ENCODE measurements at places on chromosomes 5 and 9. TPM values are rescaled to one million over a fixed set of nuclear protein-coding genes. Genes with fewer than 3 reads are reported as not detected.
A peak's percentile ranks its signal among the peaks of the same experiment; 100 is the strongest.

The MARCHF11 gene
- not detected for total RNA-seq

- no peak for DNase-seq
These were observed 21.6 kb downstream of the CSF1R start for GRCh38 chr5:150064681-150065220.

The IL4 gene
- not detected for total RNA-seq

GRCh38 chr9:93821307-93821703 is 133.8 kb downstream of the BARX1 start:
- DNase-seq, result no peak

The ZNF366 gene
- total RNA-seq, result 0.03 TPM

The SPRY4 gene
- 33.6 TPM for total RNA-seq

The CDX1 gene
- not detected for total RNA-seq

DNA sequence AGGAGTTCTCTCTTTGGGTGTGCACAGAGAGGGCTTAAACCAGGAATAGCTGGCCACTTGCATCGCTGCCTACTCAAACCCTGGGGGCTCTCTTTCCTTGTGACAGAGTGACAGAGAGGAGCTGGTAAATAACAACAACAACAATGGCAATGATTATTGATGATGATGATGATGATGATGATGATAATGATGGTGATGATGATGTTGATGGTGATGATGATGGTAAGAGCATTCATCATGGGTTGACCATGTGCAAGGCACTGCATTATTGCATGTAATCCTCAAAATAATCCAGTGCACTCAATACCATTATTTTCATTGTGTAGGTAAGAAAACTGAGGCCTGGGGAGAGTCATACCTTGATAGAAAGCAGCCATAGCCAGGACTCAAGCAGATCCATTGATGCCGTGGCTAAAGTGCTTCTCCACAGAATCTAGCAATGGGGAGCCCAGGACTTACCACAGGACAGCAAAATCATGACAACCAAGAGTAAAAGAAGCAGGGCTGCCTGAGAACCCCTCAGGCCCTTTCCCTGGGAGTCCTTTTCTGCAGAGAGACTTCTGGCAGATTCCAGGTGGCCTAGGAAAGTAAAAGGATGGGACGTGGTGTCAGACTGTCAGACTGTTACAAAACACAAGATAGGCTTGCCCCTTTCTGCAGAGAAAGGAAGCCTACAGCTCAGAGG is 4.8 kb downstream of the FOXI1 start:
- no peak for DNase-seq

The SH3TC2 gene
- 21.8 TPM for total RNA-seq

The CAMK2A gene
- not detected for total RNA-seq

The IRX4 gene
- total RNA-seq, result not detected

- no peak for DNase-seq
These were observed 187.4 kb downstream of the ACTL7B start for GRCh38 chr9:108668191-108668937.

- DNase-seq, result no peak
These were observed 59.0 kb downstream of the UNC13B start for GRCh38 chr9:35220659-35221338.

The DND1 gene
- total RNA-seq, result 0.26 TPM

The CORO2A gene
- 1.6 TPM for total RNA-seq

- DNase-seq, result no peak
These were observed 466.8 kb downstream of the ARHGEF28 start for GRCh38 chr5:74092766-74093165.

The ARHGEF28 gene
- 0.27 TPM for total RNA-seq

DNA sequence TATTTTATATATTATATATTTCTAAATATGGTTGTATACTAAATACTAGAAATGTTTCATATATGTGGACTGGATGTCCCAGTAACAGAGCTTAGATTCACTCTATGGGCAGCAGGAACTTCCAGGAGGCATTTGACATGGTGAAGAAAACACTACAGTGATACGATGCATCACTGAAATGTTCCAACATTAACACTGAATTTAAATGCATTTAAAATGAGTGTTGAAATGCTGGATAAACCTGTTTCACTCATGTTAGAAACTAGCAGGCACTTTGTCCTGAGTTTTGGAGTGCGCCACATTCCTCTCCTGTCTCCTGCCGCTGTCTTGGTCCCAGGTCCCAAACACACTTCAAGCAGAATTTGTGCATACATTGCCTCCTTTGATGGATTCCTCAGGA is 237.8 kb upstream of the NFIL3 start:
- no peak for DNase-seq

GRCh38 chr5:134184155-134185135 is 7.7 kb upstream of the SKP1 start:
- peak; percentile 79 for DNase-seq

DNA sequence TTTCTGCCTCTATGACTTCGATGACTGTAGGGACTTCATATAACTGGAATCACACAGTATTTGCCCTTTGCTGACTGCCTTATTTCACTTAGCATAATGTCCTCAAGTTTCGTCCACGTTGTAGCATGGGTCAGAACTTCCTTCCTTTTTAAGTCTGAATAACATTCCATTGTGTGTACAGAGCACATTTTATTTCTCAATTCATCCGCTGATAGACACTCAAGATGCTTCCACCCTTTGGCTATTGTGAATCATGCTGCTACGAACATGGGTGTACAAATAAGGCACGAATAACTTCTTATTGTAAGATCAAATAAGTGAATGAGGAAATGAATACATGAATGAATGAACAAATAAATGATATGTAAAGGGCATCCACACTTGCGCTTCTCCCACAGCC is 13.0 kb downstream of the BARX1 start:
- peak; percentile 7 for DNase-seq

GRCh38 chr5:55638455-55638854 is 73.7 kb downstream of the SLC38A9 start:
- DNase-seq, result no peak

The F2R gene
- total RNA-seq, result 6.2 TPM

GRCh38 chr9:130286781-130287428 is 21.3 kb downstream of the HMCN2 start:
- DNase-seq, result no peak

DNA sequence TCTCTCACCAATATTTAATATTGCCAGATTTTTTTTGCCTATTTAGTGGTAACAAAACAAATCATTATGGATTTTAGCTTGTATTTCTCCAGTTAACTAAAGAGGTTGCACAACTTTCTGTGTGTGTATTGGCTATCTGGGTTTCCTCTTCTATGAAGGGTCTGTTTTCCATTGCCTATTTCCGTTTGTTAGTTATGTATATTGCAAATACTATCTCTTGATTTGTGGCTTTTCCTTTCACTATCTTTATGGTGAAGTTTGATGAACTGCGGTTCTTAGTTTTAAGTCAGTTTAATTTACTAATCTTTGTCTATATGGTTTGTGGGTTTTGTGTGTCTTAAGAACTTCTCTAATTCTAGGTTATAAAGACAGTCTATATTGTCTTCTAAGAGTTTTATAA is 136.3 kb downstream of the CEP120 start:
- no peak for DNase-seq

The PPP3R2 gene
- total RNA-seq, result not detected

GRCh38 chr9:113673726-113674125 is 202.4 kb upstream of the ZNF618 start:
- no peak for DNase-seq

The PCDHA11 gene
- total RNA-seq, result 1.0 TPM

The FABP6 gene
- total RNA-seq, result 3.4 TPM

- no peak for DNase-seq
These were observed 119.6 kb downstream of the SEMA6A start for GRCh38 chr5:116455061-116455460.

The FCN2 gene
- total RNA-seq, result not detected

DNA sequence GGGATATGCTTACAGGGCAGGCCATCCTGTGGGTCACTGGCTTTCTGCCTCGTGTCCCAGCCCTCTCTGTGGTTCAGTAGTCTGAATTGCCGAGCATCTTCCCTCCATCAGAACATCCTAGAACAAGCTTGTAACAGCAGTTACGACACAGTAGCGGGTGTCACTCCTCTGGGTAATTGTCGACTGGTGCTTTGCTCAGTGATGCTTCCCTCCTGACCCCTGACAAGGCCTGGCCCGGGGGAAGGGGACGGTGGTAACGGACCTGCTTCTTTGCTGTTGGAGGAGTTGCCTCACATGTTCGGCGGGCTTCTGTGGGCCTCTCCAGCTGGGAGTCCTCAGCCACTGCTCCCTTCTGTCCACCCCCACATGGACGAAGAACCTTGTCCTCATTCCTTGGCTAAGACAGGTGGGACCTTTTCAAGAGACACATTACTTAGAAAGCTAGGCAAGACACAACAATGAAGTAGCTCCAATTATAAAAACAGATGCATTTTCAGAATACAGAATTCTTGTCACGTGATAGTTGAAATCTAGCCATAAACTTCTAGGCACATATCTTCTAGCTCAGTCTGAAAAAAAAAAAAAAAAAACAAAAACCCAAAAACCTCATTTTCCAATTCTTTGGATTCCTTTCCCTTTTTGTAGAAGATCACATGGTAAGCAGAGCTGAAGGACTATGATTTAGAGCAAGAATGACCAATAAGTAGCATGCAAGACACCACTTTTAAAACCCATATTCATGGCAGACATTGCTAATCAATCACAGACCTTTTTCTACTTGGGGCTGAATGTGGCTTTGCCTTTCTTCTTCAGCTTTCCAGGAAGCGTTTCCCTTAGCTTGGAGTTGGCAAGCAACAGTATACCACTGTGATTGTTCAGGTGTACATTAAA is 25.0 kb downstream of the HMCN2 start:
- DNase-seq, result no peak

DNA sequence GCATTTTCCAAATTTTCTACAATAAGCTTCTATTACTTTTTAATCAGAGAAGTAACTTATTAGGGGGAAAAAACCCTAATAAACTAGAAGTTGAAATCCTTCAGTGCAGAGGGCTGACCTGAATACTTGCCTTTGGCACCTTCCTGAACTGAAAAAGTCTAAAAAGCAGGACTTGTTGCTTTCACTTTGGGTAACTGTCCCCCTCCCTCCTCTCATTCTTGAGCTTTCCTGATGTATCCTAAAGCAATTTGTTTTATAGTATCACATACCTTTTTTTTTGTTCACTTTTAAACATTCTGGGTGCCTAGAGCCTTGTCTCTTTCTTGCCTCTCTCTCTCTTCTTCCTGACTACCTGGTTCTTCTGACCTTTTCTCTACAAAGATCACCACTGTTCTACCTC is 64.0 kb upstream of the ERBIN start:
- no peak for DNase-seq

DNA sequence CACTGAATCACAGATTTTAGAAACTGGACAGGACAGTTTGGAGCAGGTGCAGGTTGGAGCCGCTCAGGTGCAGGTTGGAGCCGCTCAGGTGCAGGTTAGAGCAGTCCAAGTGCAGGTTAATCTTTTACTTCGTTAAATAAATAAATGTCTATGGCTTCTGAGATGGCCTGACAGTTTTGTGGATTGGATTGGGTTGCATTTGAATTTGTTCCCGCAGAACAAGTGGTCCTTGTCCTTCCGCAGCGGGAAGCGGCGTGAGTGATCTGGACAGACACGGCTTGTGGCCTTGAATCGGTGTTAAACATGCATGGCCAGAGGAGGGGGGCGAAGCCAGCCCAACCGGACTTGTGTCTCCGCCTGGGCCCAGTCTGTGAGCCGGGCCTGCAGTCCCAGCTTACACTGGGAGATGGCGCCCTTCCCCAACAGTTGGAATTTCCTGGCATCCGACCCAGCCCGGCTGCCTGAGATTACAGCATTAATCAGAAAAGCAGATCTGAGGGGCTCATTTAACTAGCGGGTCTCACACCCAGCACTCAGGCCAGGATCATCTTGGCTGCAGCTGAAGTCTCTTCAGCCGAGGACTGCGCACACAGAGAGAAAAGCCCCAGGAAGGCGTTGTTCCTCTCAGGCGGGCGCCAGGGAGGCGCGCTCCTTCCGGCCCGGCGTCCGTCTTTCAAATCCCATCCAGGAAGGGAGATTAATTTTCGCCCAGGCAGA is 1.5 kb upstream of the OLFM1 start:
- peak; percentile 78 for DNase-seq

The SPINK13 gene
- 0.50 TPM for total RNA-seq

GRCh38 chr9:117081641-117082317 is 333.1 kb downstream of the ASTN2 start:
- DNase-seq, result no peak

The SHISAL2B gene
- total RNA-seq, result not detected

The SLC25A48 gene
- not detected for total RNA-seq

- DNase-seq, result no peak
These were observed 56.2 kb downstream of the MAP1B start for GRCh38 chr5:72163349-72163983.

The PDLIM4 gene
- total RNA-seq, result 1.8 TPM

DNA sequence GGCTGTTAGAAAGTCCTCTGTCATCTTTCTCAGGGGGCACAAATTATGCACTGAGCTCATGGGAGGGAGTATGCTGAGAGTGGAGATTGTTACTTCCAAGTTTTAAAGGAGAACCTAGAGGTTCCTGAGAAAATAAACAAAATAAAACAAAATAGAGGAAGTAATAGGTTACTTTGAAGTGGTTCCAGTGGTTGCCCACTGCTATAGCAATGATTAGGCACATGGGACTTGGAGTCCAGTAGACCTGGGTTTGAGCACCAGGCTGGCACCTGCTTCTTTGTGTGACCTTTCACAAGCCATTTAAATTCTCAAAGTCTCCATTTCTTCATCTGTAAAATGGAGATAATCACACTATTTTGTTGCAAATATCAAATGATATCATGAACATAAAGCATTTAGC is 13.8 kb upstream of the CDC23 start:
- DNase-seq, result no peak

DNA sequence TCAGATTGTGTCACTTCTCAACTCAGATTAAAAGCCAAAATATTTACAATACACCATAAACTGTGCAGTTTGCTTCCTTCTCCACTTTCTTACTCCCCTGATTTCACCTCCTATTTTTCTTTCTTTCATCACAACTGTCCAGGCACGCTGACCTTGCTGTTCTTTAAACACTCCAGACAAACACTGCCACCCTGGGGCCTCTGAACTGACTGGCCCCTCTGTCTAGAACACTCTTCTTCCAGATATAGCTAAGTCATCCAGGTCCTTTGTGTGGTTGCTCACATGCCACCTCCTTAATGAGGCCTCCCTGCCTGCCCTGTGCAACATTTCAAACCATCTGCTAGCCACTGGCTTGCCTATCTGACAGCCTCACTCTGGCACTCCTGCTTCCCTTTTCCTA is 46.6 kb downstream of the ATG10 start:
- peak; percentile 81 for DNase-seq

- DNase-seq, result no peak
These were observed 174.3 kb downstream of the PAPPA start for GRCh38 chr9:116327701-116328405.

GRCh38 chr9:122097679-122098315 is 4.7 kb upstream of the TTLL11 start:
- no peak for DNase-seq

The ATP10B gene
- total RNA-seq, result 4.3 TPM

GRCh38 chr9:88110026-88110425 is 28.2 kb downstream of the SPATA31C2 start:
- no peak for DNase-seq

- DNase-seq, result no peak
These were observed 30.5 kb downstream of the DYNC2I2 start for GRCh38 chr9:128626181-128626580.

The CLIC3 gene
- not detected for total RNA-seq

DNA sequence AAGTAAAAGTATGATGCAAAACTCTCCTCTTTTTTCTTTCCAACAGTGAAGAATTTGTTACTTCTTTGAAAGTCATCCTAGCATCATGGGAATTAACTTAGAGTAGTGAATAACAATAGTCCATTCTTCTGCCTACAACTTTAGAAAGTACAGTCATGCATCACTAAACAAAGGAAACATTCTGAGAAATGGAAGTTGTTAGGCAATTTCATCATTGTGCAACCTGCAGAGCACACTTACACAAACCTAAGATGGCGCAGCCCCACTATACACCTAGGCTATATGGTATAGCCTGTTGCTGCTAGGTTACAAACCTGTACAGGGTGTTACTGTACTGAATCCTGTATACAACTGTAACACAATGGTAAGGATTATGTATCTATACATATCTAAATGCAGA is 1209.3 kb upstream of the C9orf72 start:
- peak; percentile 89 for DNase-seq

Measured in SK-MEL-5 (cell line).